NCI-H510A (cell line): ENCODE measurements at places on chromosomes 4 and X.

- no peak for DNase-seq
Observed at GRCh38 chr4:141132072-141132708, 1.1 kb downstream of the RNF150 start.

DNA sequence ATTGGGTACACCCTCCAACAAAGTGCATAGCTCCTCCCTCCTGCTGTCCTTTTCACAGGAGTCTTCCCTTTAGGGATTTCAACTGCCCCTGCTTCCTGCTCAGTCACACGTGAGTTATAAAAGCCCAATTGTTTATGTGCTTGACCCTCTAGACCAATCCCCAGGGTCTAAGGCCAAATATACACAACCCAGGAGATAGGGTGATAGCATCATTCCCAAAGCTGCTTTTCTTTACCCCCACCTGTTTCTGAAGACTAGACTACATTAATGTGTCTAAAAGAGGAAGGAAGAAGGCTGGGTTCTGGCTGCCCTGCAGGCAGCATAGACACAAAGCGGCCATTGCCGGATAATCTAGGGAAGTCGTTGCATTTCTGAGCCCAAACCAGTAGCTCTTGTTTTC is 526.7 kb upstream of the FRG1 start:
- DNase-seq, result no peak

DNA sequence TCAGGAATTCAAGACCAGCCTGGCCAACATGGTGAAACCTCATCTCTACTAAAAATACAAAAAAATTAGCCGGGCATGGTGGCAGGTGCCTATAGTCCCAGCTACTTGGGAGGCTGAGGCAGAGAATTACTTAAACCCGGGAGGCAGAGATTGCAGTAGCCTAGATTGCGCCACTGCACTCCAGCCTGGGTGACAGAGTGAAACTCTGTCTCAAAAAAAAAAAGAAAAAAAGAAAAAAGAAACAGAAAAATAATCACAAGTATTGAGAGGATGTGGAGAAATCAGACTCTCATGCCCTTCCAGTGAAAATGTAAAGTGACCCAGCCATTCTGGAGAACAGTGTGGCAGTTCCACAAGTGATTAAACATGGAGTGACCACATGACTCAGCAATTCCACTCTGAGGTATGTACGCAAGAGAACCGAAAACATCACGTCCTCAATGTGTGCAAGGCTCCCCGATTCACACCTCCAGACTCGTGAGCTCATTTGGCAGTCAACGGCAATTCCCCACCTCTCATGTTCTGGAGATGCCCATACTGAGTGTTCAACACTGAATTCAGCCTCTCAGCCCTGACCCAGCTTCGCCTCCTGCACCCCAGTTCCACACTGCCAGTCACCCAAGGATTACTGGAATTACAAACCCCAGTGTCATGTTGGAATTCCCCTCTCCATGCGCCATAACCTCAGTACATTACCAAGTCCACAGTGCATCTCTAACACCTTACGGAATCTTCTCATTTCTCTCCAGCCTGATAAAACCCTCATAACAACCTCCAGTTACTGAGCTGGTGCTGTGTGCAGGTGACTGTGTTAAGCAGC is 21.1 kb downstream of the ACOX3 start:
- DNase-seq, result no peak

DNA sequence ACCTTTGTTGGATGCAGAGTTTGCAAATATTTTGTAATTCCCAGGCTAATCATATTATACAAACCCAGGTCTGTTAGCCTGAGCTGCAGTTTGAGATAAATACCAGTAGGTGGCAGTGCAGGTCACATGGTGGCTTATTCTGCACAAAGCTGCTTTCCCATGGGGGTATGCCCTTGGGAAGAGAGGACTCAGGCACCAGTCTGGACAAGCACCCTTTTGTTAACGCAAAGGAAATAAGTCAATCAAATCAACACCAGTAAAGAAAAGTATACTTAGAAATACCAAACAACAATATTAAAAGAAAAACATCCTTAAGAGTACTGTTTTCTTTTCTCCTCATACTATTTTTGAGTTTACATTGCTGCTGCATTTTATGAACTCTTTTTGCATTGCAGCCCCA is 389.0 kb upstream of the ZFP42 start:
- DNase-seq, result no peak

- no peak for DNase-seq
Observed at GRCh38 chr4:143554728-143555597, 41.5 kb downstream of the SMARCA5 start.

- no peak for DNase-seq
Observed at GRCh38 chrX:102983205-102983604, 46.1 kb downstream of the RAB40AL start.

DNA sequence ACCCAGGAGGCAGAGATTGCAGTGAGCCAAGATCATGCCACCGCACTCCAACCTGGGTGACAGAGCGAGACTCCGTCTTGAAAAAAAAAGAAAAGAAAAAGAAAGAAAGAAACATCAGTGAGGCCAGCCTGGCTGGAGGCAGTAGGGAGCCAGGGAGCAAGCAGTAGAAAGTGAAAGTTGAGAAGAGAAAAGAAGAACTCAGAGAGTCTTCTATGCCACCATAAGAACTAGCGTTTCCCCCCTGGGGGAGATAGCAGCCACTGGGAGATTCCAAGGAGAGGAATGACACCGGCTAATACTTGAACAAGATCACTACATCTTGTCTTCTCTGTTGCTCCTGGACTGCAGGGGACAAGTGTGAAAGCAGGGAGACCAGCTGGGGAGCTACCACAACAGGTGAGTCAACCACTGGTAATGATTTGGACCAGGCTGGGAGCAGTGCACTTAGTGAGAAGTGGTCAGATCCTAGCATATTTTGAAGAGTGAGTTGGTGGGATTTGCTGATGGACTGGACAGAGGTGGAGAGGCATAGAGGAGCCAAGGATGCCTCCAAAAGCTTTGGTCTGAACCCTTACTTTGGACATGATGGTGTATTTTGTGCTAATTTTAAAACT is 33.4 kb downstream of the SLC2A9 start:
- DNase-seq, result no peak

DNA sequence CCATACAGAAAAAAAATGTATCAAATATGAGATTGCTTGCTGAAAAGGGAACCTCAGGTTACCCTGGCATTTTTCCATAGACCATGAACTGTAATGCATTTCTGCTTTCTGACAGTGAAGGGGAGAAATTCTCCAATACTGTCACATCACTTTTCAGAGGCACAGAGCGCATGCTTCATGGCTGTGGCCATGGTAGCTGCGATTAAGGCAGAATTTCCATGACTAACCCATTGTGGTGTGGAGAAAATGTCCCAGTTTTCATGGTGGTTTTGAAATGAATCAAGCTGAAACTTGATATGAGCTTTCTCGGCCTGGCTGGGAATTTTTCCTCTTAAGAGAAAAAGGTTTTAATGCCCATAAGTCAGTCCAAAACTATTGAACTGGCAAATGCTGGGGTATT is 39.5 kb upstream of the MAP3K15 start:
- no peak for DNase-seq

DNA sequence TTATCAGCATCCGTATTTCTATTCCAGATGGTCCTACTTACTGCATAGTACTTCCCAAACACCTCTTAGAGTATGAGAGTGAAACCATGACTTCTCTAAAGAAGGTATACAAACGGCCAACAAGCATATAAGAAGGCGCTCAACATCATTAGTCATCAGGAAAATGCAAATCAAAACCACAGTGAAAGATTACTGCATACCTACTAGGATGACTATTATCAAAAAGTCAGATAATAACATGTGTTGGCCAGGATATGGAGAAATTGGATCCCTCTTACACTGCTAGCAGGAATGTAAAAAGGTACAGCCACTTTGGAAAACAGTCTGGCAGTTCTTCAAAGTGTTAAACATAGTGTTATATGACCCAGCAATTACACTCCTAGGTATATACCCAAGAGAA is 215.3 kb upstream of the CXorf66 start:
- no peak for DNase-seq

DNA sequence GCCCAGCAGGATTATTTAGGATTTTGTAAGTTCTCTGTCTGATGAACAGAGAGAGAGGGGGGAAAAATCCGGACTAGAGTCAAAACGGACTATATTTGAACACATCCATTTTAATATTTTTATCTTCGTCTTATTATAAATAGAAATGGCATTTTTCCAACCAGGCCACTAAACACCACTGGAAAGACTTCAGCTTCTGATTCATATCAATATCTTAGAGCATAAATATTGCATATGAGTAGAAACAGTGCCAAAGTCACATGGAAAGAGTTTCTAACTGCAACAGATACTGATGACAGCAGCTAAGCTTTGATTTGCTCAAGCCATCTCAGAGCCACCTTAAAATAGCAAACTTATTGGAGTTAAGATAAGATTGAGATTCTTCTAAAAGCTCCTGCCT is 456 bp downstream of the PPARGC1A start:
- DNase-seq, result no peak

- no peak for DNase-seq
Observed at GRCh38 chrX:131918839-131919238, 104.3 kb upstream of the STK26 start.

DNA sequence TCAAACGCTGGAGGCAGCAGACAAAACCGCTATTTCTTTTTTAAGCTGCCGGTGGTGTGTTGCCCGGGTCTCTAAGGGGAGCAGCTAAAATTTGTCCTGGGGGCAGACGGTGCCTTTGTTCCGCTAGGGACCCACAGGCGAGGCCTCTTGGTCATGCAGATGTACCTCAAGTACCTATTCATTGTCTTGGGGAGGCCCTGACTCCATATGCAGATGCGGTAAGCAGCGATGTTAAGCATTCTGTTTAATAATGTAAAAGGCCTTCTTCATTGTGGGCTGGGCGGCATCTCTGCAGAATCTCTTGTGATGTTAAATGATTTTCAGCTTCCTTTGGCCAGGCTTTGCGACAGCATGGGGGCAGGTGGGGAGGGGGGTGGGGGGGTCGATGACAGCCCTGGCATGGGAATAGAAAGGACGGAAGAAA is 98.9 kb upstream of the PJA1 start:
- no peak for DNase-seq

GRCh38 chr4:105619188-105619931 is 66.9 kb downstream of the ARHGEF38 start:
- no peak for DNase-seq

DNA sequence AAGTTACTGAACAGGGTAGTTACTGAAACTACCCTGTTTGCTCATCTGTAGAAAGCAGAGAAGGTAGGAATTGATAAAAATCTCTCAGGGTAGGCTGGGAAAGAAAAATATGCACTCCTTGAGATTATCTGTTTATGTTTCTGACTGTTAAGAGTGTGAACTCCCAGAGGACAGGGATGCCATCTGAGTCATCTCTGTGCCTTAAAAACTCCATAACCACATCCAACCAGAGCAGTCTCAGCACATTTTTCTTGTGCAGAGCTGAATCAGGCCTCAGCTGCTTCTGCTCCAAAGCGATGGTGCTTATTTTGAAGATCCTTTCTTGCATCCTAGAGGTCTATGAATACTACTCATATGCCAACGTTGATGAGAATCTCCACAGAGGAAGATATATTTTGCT is 9.9 kb downstream of the CENPVL3 start:
- no peak for DNase-seq

- no peak for DNase-seq
Observed at GRCh38 chrX:55489314-55490009, at the start of gene USP51. Gene USP51 (minus strand): TSS chrX:55489848. CDS start chrX:55488939, 909 bp downstream.

DNA sequence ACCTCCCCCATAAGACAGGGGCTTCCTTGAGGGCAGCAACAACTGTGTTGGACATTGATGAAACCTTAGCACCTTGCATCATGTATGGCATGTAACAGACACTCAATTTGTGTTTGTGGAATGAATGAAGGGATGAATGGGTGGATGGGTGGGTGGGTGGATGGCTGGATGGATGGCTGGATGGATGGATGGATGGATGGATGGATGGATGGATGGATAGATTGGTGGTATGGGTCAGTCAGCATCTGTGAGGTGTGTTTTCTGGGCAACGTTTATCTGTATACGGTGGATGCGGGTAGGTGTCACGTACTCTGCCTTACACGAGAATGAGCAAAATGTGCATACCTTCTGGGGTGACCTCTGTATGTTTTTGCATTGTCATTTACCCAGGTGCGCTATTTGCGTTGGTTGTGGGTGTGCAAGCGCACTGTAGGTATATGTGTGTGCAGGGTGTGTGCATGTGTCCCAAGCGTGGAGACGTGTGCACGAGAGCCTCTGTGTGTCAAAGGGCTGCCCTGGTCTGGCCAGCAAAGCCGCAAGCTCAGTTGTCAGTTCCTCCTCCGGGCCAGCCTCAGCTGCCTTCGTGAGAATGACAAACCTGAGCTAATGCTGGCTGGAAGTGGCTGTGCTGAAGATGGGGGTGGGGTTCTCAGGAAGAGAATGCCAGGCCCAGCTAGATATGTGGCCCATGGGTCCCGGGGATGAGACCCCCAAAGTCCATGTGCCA is 26.5 kb downstream of the ELF4 start:
- no peak for DNase-seq

GRCh38 chr4:26173619-26174018 is 147.2 kb upstream of the RBPJ start:
- no peak for DNase-seq

GRCh38 chr4:16026160-16026761 is 57.6 kb downstream of the PROM1 start:
- no peak for DNase-seq
